ENCODE measurements at places on chromosomes 11 and 22. TPM values are rescaled to one million over a fixed set of nuclear protein-coding genes. Genes with fewer than 3 reads are reported as not detected.

DNA sequence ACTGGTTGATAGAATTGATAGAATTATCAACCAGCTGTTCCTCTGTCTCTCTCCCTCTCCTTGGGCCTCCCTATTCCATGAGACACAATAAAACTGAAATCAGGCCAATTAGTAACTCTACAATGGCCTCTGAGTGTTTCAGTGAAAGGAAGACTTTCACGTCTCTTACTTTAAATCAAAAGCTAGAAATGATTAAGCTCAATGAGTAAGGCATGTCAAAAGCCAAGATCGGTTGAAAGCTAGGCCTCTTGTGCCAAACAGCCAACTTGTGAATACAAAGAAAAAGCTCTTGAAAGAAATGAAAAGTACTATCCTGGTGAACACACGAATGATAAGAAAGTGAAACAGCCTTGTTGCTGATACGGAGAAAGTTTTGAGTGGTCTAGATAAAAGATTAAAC, 16.6 kb downstream of the PIH1D2 start:
- no peak for DNase-seq

DNA sequence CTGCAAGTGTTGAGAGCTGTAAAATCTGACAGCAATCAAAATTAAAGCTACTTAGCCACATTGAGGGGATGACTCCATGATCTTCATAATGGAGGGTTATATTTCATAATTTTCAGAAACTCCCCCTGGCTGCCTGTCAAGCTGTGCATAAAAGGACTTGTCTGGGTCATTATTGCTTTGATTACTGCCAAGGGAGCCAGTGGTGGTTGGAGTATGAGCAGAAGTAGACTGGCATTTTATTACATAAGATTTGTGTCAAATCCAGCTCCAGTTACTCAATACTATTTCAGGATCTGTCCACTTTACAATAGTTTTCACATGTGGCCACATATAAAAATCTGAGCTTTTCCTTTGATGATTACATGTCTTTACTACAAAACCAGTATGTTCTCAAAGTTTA, 108.9 kb upstream of the SLC5A12 start:
- DNase-seq = no peak

GLYATL2 gene
- not detected for total RNA-seq

DNA sequence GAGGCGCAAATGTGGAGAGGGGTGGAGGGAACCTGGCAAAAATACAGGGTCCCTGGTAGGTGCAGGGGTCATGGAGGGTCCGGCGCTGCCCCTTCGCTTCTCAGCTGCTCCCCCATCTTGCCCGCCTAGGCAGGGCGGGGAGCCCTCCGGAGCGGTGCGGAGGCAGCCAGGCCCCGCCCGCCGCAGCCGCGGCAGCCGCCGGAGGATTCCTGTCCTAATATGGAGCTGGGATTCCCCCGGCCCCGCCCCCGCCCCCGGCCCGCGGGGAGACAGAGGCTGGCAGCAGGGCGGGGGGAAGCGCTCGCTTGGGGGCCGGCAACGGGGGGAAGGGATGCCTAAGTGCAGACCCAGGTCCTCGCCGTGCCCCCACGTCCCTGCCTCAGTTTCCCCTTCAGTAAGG, 1.0 kb upstream of the NPAS4 start:
- no peak for DNase-seq

DNA sequence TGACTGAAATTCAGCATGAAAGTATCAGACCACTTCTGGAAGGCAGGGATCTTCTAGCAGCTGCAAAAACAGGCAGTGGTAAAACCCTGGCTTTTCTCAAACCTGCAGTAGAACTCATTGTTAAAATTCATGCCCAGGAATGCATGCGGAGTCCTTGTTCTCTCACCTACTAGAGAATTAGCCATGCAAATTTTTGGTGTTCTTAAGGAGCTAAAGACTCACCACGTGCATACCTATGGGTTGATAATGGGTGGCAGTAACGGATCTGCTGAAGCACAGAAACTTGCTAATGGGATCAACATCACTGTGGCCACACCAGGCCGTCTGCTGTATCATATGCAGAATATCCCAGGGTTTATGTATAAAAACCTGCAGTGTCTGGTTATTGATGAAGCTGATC, 19.1 kb downstream of the ZBTB44 start:
- DNase-seq = no peak

- DNase-seq = no peak
Observed at GRCh38 chr11:73376803-73377629, 817 bp downstream of the RELT start.

- DNase-seq = no peak
Observed at GRCh38 chr11:78809931-78810541, 235.4 kb upstream of the NARS2 start.

- no peak for DNase-seq
Observed at GRCh38 chr11:1298695-1299492, 10.5 kb downstream of the TOLLIP start.

GRCh38 chr11:30172883-30173311, 57.9 kb upstream of the FSHB start:
- no peak for DNase-seq

GRCh38 chr11:71190551-71190950, 61.8 kb downstream of the SHANK2 start:
- no peak for DNase-seq

GRCh38 chr11:93775289-93775688, 8.8 kb upstream of the MED17 start:
- DNase-seq = no peak

Measured in Panc1 (cell line).